ENCODE measurements at places on chromosomes 7 and 10.
A peak's percentile ranks its signal among the peaks of the same experiment; 100 is the strongest.

GRCh38 chr7:116041615-116042014, 11.1 kb upstream of the TFEC start:
- H3K27me3 ChIP-seq = no peaks in the 10 kb centered on the region
- no peaks in the 10 kb centered on the region for H3K36me3 ChIP-seq
- H3K4me1 ChIP-seq = no peaks in the 10 kb centered on the region
- no peak for DNase-seq
- H3K4me3 ChIP-seq = no peak overlapping the region

- H3K36me3 ChIP-seq = peaks cover 4% of the 10 kb centered on the region
- DNase-seq = no peak
- H3K4me3 ChIP-seq = no peak overlapping the region
- peaks cover 27% of the 10 kb centered on the region for H3K4me1 ChIP-seq
- peaks cover 87% of the 10 kb centered on the region for H3K27me3 ChIP-seq
Measured at GRCh38 chr7:132568962-132569361, 7.3 kb downstream of the PLXNA4 start.

DNA sequence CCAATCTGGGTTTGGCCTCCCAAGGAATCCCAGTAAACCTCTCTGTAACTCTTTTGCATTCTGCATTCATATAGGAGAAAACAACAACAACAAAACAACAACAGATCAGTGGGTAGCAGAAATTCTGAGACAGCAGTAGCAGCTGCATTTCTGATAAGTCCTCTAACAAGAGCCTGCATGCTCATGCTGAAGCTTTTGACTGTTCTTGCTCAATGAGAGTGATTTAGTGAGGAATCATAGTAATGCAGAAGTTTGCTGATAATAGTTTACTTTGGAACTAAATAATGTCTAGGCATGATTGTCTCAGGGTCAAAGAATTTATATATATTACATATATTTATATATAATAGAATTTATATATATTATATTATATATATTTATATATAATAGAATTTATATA, 35.2 kb downstream of the BMPER start:
- DNase-seq = no peak
- no peak overlapping the region for H3K27ac ChIP-seq
- H3K27me3 ChIP-seq = peaks cover 19% of the 10 kb centered on the region
- no peak overlapping the region for H3K4me3 ChIP-seq
- peaks cover under 1% of the 10 kb centered on the region for H3K36me3 ChIP-seq

DNA sequence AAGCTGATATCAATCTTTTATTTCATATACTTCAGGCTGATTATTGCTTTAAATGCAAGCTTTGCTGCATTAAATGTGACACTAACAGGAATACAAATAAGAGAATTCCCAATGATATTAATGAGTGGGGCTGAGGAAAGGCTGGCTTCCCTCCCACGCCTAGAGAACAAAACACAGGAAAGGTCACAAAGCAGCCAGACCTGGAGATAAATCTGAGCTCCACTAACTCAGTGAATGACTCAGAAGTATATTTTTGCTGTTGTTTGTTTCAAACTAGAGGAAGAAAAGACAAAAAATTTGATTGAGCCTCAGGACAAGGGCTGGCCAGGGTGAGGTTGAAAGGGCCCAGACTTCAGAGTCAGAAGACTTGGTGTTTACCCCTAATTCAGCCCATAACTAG, 88.1 kb downstream of the XPNPEP1 start:
- peaks cover 4% of the 10 kb centered on the region for H3K4me1 ChIP-seq
- no peak overlapping the region for H3K27ac ChIP-seq
- H3K4me3 ChIP-seq = no peak overlapping the region
- DNase-seq = no peak
- no peaks in the 10 kb centered on the region for H3K27me3 ChIP-seq
- no peaks in the 10 kb centered on the region for H3K36me3 ChIP-seq

DNA sequence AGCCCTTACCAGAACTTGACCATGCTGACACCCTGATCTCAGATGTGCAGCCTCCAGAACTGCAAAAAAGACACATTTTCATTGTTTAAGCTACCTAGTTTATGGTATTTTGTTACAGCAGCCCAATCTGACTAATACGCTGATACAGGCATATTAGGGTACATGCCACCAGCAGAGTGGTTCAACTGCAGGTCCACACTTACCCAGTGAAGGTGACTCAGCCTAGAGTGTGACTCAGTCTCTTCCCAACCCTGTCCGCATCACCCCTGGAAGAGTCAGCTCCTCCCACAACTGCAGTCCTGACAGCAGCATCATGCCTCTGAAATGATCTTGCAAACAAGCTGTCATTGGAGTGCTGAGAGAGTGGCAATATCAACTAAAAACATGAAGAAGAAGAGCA, 30.8 kb upstream of the GOT1 start:
- no peak overlapping the region for H3K27ac ChIP-seq
- H3K36me3 ChIP-seq = no peaks in the 10 kb centered on the region
- H3K4me3 ChIP-seq = no peak overlapping the region
- DNase-seq = no peak
- peaks cover 61% of the 10 kb centered on the region for H3K27me3 ChIP-seq

GRCh38 chr10:4725917-4726606, 99.9 kb upstream of the AKR1E2 start:
- H3K36me3 ChIP-seq = no peaks in the 10 kb centered on the region
- no peaks in the 10 kb centered on the region for H3K27me3 ChIP-seq
- H3K4me3 ChIP-seq = peak overlapping the region; percentile 15
- DNase-seq = no peak
- peaks cover 18% of the 10 kb centered on the region for H3K4me1 ChIP-seq

DNA sequence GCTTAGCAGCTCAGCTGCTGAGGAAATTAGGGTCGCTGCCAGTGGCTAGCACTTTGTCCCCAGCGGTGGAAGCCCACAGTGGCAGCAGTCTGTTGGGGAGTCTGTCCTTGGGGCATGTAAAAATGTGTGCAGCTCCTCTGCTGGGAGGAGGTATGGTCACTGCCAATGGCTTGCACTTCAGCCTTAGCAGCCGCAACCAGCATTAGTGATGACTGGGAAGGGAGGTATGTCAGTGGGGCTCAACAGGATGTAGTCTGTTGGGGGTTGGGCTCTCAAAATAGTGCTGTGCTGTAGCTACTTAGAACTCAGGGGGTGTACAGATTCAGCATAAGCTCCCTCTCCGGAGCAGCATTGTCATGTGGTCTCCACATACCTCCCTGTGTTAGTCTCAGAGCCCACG, 189.9 kb downstream of the ZEB1 start:
- DNase-seq = no peak
- no peaks in the 10 kb centered on the region for H3K27me3 ChIP-seq
- no peak overlapping the region for H3K4me3 ChIP-seq

GRCh38 chr7:39535720-39536119, 30.5 kb upstream of the YAE1 start:
- H3K4me1 ChIP-seq = peaks cover 22% of the 10 kb centered on the region
- peak overlapping the region; percentile 96 for H3K27ac ChIP-seq
- DNase-seq = no peak
- H3K4me3 ChIP-seq = peak overlapping the region; percentile 58
- H3K36me3 ChIP-seq = no peaks in the 10 kb centered on the region

DNA sequence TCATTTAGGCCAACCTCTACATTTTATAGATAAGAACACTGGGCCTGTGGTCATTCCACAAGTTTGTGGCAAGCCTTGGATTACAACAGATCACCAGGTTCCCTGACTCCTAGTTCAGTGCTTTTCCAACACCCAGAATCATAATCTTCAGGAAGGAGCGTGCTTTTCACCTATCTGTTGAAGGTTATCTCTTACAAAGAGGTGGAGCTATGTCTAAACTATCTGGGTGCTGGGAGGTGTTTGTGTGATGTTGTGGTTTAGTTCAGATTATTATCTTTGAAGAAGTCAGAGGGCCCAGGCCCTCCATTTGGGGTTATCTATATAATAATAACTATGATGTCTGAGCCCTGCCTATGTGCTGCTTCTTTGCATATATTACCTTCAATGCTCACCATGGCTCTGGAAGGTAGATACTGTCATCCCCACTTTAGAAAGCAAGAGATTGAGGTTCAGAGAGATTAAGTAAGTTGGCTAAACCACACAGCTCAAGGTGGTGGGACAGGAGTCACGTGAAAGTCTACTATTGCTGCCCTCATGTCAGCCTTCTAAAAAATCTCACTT, 24.0 kb downstream of the IL2RA start:
- H3K36me3 ChIP-seq = no peaks in the 10 kb centered on the region
- peaks cover 9% of the 10 kb centered on the region for H3K4me1 ChIP-seq
- H3K27me3 ChIP-seq = peaks cover 26% of the 10 kb centered on the region
- DNase-seq = no peak

DNA sequence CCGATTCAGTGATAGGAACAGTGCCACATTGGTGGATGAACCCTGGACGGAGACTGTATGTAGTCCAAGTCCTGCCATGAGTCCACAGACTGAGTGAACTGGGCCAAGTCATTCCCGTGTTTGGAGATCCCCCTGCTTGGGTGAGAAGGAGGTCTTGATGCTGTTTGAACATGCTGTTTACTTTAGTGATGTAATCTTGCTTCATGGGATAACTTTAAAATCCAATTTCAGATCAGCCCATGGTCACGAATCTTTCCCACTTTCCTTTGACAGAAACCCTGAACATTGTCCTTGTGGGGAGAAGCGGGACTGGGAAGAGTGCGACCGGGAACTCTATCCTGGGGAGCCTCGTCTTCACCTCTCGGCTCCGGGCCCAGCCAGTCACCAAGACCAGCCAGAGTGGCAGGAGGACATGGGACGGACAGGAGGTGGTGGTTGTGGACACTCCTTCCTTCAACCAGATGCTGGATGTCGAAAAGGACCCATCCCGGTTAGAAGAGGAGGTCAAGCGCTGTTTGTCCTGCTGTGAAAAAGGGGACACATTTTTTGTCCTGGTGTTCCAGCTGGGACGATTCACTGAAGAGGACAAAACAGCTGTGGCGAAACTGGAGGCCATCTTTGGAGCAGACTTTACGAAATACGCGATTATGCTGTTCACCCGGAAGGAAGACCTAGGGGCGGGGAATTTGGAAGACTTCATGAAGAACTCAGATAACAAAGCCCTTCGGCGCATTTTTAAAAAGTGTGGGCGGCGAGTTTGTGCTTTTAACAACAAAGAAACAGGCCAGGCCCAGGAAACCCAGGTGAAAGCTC, 26.6 kb downstream of the GIMAP8 start:
- H3K27me3 ChIP-seq = peaks cover 23% of the 10 kb centered on the region
- no peak for DNase-seq
- H3K36me3 ChIP-seq = no peaks in the 10 kb centered on the region
- H3K27ac ChIP-seq = no peak overlapping the region

GRCh38 chr10:125076891-125077541, 83.3 kb downstream of the CTBP2 start:
- H3K4me3 ChIP-seq = no peak overlapping the region
- H3K4me1 ChIP-seq = peaks cover 41% of the 10 kb centered on the region
- DNase-seq = no peak
- H3K27me3 ChIP-seq = no peaks in the 10 kb centered on the region

- H3K27me3 ChIP-seq = no peaks in the 10 kb centered on the region
- H3K4me3 ChIP-seq = no peak overlapping the region
- H3K27ac ChIP-seq = no peak overlapping the region
- no peak for DNase-seq
- H3K4me1 ChIP-seq = no peaks in the 10 kb centered on the region
- no peaks in the 10 kb centered on the region for H3K36me3 ChIP-seq
Measured at GRCh38 chr7:158077151-158077840, 510.3 kb downstream of the PTPRN2 start.

GRCh38 chr10:76114581-76115001, 683.2 kb downstream of the LRMDA start:
- peaks cover 74% of the 10 kb centered on the region for H3K27me3 ChIP-seq
- no peak for DNase-seq
- H3K4me1 ChIP-seq = peaks cover 57% of the 10 kb centered on the region
- peak overlapping the region; percentile 51 for H3K4me3 ChIP-seq

GRCh38 chr10:32622409-32622808, 176.5 kb downstream of the CCDC7 start:
- H3K27me3 ChIP-seq = no peaks in the 10 kb centered on the region
- H3K36me3 ChIP-seq = no peaks in the 10 kb centered on the region
- no peak overlapping the region for H3K4me3 ChIP-seq
- H3K27ac ChIP-seq = no peak overlapping the region
- H3K4me1 ChIP-seq = no peaks in the 10 kb centered on the region
- no peak for DNase-seq

DNA sequence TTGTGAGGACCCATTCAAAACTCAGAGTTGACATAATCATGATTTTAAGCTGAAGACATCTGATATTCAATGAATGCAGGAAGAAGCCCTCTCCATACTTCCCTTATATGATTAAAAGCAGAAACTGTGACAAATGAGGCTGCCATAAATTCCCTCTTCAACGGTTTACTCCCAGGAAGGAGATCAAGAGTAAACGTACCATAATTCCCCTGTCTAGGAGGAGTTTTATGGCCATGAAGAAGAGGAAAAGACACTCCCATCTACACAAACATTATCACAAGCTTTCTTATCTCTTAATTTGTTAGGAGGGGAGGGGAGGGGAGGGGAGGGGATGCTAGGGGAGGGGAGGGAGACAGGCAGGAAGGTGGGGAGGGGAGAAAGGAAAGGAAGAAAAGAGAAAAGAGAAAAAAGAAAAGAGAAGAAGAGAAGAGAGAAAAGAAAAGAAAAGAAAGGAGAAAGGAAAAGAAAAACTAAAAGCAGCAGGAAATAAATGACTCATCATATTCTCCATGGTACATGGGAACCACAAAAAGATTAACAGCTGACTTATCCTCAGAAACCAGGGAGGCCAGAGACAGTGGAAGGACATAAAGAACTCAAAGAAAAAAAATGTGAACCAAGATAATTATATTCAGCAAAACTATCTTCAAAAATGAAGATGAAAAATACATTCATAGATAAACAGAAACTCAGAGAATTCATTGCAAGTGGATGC, 121.6 kb downstream of the ALOX5 start:
- H3K27me3 ChIP-seq = no peaks in the 10 kb centered on the region
- peaks cover 3% of the 10 kb centered on the region for H3K36me3 ChIP-seq
- DNase-seq = no peak
- H3K27ac ChIP-seq = no peak overlapping the region
- H3K4me1 ChIP-seq = no peaks in the 10 kb centered on the region
- H3K4me3 ChIP-seq = no peak overlapping the region

- no peaks in the 10 kb centered on the region for H3K27me3 ChIP-seq
- no peaks in the 10 kb centered on the region for H3K36me3 ChIP-seq
- H3K27ac ChIP-seq = no peak overlapping the region
- no peak overlapping the region for H3K4me3 ChIP-seq
Measured at GRCh38 chr7:120170834-120171233, 102.1 kb upstream of the KCND2 start.

- H3K27me3 ChIP-seq = no peaks in the 10 kb centered on the region
- H3K27ac ChIP-seq = peak overlapping the region; percentile 48
- no peak for DNase-seq
- H3K4me1 ChIP-seq = peaks cover 31% of the 10 kb centered on the region
- H3K36me3 ChIP-seq = no peaks in the 10 kb centered on the region
Measured at GRCh38 chr7:2566348-2566889, 7.6 kb downstream of the IQCE start.
